B cell (primary cell): ENCODE measurements at places on chromosomes 1 and 21. TPM values are rescaled to one million over a fixed set of nuclear protein-coding genes. Genes with fewer than 3 reads are reported as not detected.

DNA sequence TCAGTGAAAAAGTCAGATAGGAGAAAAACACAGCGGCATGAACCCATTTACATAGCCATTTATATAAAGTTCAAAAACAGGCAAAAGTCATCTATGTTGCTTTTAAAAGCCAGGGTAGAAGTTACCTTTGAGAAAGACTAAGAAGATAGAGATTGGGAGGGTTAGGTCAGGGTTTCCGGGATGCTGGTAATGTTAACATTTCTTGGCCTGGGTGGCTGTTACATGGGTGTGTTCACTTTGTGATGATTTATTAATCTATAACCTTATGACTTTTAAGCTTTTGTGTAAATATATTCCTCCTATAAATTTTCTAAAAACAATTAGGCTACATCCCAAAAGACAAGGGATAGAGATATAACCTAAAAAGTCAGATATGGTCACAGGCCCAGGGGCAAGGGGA lies 15.0 kb upstream of the FAM20B start:
- no peaks in the 10 kb centered on the region for H3K36me3 ChIP-seq
- no peaks in the 10 kb centered on the region for H3K27me3 ChIP-seq
- H3K4me1 ChIP-seq = no peaks in the 10 kb centered on the region
- DNase-seq = no peak

The SMG5 gene
- polyA plus RNA-seq = 45.8 and 53.5 TPM in 2 replicates

DNA sequence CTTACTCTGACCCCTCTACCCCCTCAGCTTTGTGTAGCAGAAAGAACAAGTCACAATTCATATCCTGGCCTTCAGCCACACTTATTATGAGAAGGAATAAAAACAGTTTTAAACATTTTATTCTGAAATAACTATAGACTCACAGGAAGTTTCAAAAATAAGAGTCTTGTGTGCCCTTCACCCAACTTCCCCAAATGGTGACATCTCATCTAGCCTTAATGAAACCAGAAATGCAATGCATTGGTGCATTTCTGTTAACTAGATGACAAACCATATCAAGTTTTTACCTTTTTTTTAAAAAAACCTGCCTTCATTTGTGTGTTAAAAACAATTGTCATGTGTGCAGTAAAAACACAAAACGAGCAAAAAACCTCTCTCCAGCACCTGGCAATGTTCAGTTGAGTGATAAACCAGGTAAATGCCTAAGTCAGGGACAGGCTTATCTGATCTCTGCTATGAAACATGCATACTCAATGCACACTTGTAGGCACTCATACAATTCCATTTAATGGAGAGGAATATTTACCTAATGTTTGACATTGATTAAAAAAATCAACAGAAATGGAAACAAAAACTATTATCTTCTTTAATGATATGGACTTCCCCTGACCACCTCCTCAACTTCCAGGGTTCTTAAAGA lies 51.5 kb downstream of the SH3BGR start:
- H3K36me3 ChIP-seq = no peaks in the 10 kb centered on the region
- DNase-seq = no peak
- no peak overlapping the region for H3K4me3 ChIP-seq
- H3K27ac ChIP-seq = no peak overlapping the region
- no peaks in the 10 kb centered on the region for H3K27me3 ChIP-seq
- H3K4me1 ChIP-seq = no peaks in the 10 kb centered on the region

- H3K27ac ChIP-seq = no peak overlapping the region
- DNase-seq = no peak
- no peak overlapping the region for H3K4me3 ChIP-seq
Observed at GRCh38 chr1:1187938-1188337, 14.3 kb downstream of the TTLL10 start.

- no peak for DNase-seq
- H3K27ac ChIP-seq = no peak overlapping the region
Observed at GRCh38 chr1:177872308-177872900, 97.5 kb downstream of the SEC16B start.

DNA sequence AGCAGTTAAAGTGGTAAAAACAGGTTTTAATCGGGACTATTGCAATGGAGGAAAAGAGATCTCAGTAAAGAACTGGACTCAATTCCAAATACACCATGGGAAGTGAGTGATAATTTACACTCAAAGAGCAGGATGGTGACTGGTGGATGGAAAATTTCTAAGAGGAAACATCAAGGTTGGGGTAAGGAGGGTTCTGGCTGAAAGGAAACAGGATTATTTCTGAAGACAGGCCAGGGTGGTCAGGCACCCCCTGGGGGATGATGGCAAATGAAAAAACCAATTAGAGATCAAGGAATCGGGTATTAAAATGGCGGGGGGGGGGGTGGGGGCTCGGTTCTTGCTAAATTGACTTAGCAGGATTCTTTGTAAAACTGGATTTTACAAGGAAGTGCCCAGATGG lies 12.3 kb upstream of the HSD11B1 start:
- H3K36me3 ChIP-seq = no peaks in the 10 kb centered on the region
- peaks cover 4% of the 10 kb centered on the region for H3K4me1 ChIP-seq
- no peak overlapping the region for H3K4me3 ChIP-seq
- H3K27me3 ChIP-seq = peaks cover 3% of the 10 kb centered on the region
- no peak overlapping the region for H3K27ac ChIP-seq

GRCh38 chr1:35044431-35044830 lies 12.7 kb upstream of the ZMYM6 start:
- H3K4me1 ChIP-seq = no peaks in the 10 kb centered on the region
- no peaks in the 10 kb centered on the region for H3K36me3 ChIP-seq
- DNase-seq = no peak
- no peak overlapping the region for H3K4me3 ChIP-seq
- H3K27ac ChIP-seq = no peak overlapping the region

GRCh38 chr21:31993826-31994825 lies 121.3 kb downstream of the HUNK start:
- no peak overlapping the region for H3K4me3 ChIP-seq
- no peak overlapping the region for H3K27ac ChIP-seq
- H3K4me1 ChIP-seq = no peaks in the 10 kb centered on the region
- H3K36me3 ChIP-seq = no peaks in the 10 kb centered on the region
- H3K27me3 ChIP-seq = no peaks in the 10 kb centered on the region
- DNase-seq = no peak

- H3K27ac ChIP-seq = no peak overlapping the region
- H3K4me3 ChIP-seq = no peak overlapping the region
- H3K4me1 ChIP-seq = no peaks in the 10 kb centered on the region
- H3K27me3 ChIP-seq = no peaks in the 10 kb centered on the region
- H3K36me3 ChIP-seq = no peaks in the 10 kb centered on the region
Observed at GRCh38 chr21:40947713-40948112, 100.8 kb upstream of the DSCAM start.

The TNNI3K gene
- polyA plus RNA-seq = 0.88 and 3.1 TPM in 2 replicates

GRCh38 chr1:116755681-116756080 lies 1.5 kb downstream of the CD2 start:
- H3K4me1 ChIP-seq = peaks cover 2% of the 10 kb centered on the region
- no peak overlapping the region for H3K4me3 ChIP-seq
- H3K27me3 ChIP-seq = no peaks in the 10 kb centered on the region
- no peak for DNase-seq
- no peaks in the 10 kb centered on the region for H3K36me3 ChIP-seq

The SLX9 gene
- polyA plus RNA-seq = 11.4 and 11.7 TPM in 2 replicates

The APCS gene
- not detected in 2 replicates for polyA plus RNA-seq

DNA sequence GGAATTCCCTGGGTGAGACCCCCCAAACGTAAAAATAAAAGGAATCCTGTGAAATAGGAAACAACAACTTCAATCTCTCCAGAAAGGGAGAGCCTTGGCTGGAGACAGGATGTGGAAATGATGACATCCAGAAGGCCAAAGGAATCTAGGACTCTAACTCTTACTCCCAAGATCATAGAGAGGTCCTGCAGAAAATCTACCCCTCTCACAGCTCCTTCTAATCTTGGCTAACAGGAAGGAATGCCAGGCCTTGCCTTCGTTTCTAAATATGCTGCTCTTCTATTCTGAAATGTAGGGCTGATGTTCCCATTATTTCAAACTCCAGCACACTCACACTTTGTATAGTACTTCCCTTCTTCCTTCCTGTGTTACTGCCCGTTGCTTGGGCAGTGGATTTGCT lies 40.7 kb downstream of the ARHGEF11 start:
- peaks cover 18% of the 10 kb centered on the region for H3K27me3 ChIP-seq
- H3K36me3 ChIP-seq = no peaks in the 10 kb centered on the region
- H3K4me1 ChIP-seq = no peaks in the 10 kb centered on the region
- H3K27ac ChIP-seq = no peak overlapping the region
- DNase-seq = no peak

GRCh38 chr1:64295561-64295960 lies 92.1 kb downstream of the UBE2U start:
- no peak overlapping the region for H3K4me3 ChIP-seq
- H3K27ac ChIP-seq = no peak overlapping the region
- no peaks in the 10 kb centered on the region for H3K36me3 ChIP-seq
- DNase-seq = no peak
- no peaks in the 10 kb centered on the region for H3K27me3 ChIP-seq
- no peaks in the 10 kb centered on the region for H3K4me1 ChIP-seq

DNA sequence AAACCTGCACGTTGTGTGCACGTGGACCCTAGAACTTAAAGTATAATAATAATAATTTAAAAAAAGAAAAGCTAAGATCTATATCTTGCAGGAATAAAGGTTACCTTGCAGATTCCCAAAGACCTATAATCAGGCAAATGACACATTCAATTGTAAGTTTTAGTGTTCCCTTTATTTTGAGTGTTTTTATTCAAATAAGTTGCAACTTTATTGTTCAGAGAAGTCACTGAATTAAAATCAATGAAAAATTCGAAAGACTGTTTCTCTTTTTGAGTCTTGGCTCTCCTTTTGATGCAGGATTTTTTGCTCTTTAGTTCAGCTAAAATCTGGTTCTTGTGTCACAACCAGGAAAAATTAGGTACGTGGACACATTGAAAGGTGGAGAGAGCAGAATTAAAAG lies 27.8 kb upstream of the TNFSF4 start:
- H3K36me3 ChIP-seq = no peaks in the 10 kb centered on the region
- H3K27ac ChIP-seq = no peak overlapping the region

The LRRC53 gene
- polyA plus RNA-seq = not detected in 2 replicates

DNA sequence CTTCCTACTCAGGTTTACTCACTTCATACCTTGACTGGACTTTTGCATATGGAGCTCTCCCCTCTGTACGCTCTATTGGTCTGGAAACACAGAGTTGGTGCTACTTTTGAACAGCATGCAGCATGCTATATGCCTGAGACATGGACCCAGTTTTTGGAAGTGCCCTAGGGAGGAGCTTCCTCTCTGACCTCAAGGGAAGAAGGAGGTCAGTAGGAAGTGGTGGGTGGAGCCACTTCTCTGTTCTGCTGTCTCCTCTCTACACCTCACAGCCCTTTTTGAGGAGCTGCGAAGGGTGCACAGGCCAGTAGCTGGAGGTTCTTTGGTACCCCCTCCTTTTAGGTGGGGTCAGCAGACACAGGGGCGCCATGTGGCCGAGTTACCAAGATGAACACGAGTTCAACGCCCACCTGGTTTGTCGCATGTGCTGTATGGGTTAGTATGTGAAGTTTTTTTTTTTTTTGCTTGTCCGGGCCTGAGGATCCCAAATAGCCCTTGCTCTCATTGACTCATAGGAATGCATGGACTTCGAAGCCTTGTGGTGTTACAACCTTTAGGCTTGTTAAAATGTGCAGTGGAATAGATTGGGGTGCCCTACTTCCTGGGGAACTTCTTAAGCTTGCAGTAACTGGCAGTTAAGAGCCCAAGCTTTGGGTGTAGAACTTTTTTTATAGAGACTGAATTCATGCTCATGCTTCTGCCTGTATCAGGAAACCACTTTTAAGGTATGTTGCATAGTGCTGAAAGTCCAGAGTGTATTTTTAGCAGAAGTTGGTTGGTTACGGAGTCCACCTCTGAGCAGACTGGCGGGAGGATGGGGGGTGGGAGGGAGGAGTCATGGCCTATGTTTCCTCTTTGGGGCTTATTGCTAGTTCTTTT lies 10.7 kb downstream of the MACF1 start:
- H3K27me3 ChIP-seq = no peaks in the 10 kb centered on the region
- H3K27ac ChIP-seq = peak overlapping the region; percentile 70
- peaks cover 44% of the 10 kb centered on the region for H3K4me1 ChIP-seq
- peaks cover 6% of the 10 kb centered on the region for H3K36me3 ChIP-seq

GRCh38 chr1:232883992-232884661 lies 66.3 kb upstream of the NTPCR start:
- H3K4me1 ChIP-seq = no peaks in the 10 kb centered on the region
- no peak overlapping the region for H3K27ac ChIP-seq
- H3K27me3 ChIP-seq = no peaks in the 10 kb centered on the region
- H3K36me3 ChIP-seq = no peaks in the 10 kb centered on the region

DNA sequence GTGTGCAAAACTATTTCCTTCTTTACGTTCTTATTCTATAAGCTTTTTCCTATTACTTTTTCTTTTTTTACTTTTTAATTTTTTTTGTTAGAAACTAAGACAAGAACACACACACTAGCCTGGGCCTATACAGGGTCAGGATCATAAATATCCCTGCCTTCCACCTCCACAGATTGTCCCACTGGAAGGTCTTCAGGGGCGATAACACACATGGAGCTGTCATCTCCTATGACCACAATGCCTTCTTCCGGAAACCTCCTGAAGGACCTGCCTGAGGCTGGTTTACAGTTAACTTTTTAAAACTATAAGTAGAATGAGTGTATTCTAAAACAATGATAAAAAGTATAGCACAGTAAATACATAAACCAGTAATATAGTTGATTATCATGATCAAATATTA lies 10.3 kb upstream of the FAM89A start:
- H3K36me3 ChIP-seq = no peaks in the 10 kb centered on the region
- H3K4me1 ChIP-seq = peaks cover 14% of the 10 kb centered on the region
- no peak overlapping the region for H3K27ac ChIP-seq
- H3K27me3 ChIP-seq = no peaks in the 10 kb centered on the region
- H3K4me3 ChIP-seq = no peak overlapping the region

DNA sequence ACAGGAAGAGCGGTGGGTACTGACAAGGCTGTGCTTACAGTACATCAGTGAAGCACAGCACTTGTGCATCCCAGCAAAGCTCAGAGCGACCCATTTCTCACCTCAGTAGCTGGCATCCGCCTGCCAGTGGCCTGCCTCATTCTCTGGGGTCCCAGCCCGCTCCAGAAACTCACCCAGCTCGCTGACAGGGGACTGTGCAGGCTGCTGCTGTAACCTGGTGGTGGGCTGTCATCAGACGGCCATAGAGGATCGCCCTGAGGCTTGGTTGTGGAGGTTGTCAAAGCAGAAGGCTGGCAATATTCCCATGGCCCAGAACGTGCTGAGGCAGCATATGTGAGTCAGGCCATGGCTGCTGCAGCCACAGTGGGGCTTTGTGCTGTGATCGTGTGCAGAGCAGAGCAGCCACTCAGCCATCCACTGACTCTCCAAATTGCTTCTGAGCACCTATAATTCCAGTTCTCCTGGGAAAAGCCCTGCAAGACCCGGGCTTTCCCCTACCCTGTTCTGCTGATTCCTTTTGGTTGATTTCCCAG lies 13.6 kb upstream of the GPR137B start:
- no peak overlapping the region for H3K27ac ChIP-seq
- H3K27me3 ChIP-seq = peaks cover under 1% of the 10 kb centered on the region
- no peaks in the 10 kb centered on the region for H3K36me3 ChIP-seq
- peaks cover 4% of the 10 kb centered on the region for H3K4me1 ChIP-seq

- H3K4me3 ChIP-seq = no peak overlapping the region
- no peak overlapping the region for H3K27ac ChIP-seq
- no peaks in the 10 kb centered on the region for H3K27me3 ChIP-seq
- H3K4me1 ChIP-seq = peaks cover 12% of the 10 kb centered on the region
Observed at GRCh38 chr1:27394925-27395324, 2.5 kb downstream of the GPR3 start.

The SLC5A9 gene
- polyA plus RNA-seq = 0.07 TPM in 1 of 2 replicates, not detected in the other
